Lung microvascular endothelial cell (primary cell): ENCODE measurements at places on chromosomes 1 and 21.

DNA sequence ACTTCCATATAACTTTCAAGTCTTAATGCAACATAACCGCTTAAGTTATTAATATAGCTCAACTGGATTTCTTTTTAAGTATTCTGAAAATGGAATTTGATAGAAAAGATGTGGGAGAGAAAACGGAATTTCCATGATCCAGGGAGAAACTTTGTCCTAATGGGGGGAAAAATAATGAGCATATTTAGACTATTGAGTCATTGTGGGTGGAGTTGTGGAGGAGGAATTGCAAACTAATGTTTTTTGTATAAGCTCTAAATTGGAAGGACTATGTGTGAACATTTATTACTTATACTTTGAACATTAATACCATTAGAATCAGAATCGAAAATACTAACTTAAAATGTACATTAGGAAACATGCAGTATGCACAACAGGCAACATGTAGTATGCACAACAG lies 159.9 kb upstream of the NEGR1 start:
- no peak for DNase-seq

GRCh38 chr1:172726740-172727139 lies 67.8 kb downstream of the FASLG start:
- no peak for DNase-seq

- DNase-seq = peak; percentile 52
Measured at GRCh38 chr1:207868251-207868773, 42.6 kb downstream of the CD34 start.

- DNase-seq = no peak
Measured at GRCh38 chr1:193525917-193526710, 339.7 kb upstream of the B3GALT2 start.

DNA sequence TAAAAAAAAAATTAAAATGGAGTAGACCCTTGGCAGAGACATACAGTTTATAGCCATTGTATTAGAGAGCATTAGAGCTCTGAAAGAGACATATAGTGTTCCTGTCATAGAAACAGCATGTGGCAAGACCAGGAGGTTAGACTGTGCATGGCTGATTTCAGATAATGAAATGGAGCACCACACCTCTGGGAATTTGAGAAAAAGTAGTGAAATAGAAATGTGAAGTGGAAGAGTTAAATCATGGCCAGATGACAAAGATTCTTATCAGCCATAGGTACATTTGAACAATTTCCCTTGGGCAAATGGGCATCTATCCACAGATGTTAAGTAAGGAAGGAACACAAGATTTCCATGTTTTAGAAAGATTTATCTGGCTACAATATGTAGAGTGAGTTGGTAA lies 1083.1 kb downstream of the PLA2G4A start:
- DNase-seq = no peak

- no peak for DNase-seq
Measured at GRCh38 chr1:48715921-48716320, 60.8 kb downstream of the BEND5 start.

DNA sequence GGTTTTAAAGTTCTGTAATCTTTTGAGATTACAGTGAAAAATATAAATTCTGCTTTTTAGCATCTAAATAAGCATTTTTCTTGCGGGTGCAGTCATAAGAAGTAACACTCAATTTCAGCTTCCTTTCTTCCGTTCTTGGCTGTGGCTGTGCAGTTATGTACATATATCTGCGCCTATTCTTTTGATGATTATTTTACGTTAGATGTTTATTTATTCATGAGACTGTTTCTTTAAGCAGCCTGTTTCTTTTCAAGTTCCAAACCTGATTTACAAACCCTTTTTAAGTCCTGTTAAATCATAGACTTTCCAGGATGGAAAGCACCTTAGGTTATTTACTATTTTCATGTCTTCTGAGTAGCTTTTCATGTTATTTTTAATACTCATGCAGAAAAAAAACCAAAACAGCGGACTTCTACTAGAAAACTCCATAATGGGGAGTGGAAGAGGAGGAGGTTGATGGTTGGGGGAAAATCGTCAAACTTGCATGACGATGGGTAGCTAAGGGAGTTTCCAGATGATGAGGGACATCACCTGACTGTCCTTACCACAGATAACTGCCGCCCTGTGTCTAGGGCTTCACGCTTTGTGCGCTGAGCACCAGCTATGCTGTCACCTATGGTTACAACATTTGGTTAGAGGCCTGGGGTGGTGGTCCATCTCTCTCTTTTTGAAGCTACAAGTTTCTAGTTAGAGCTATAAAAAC lies 2.6 kb downstream of the PRDM2 start:
- DNase-seq = no peak

GRCh38 chr1:197659171-197659570 lies 116.1 kb downstream of the DENND1B start:
- peak; percentile 4 for DNase-seq

DNA sequence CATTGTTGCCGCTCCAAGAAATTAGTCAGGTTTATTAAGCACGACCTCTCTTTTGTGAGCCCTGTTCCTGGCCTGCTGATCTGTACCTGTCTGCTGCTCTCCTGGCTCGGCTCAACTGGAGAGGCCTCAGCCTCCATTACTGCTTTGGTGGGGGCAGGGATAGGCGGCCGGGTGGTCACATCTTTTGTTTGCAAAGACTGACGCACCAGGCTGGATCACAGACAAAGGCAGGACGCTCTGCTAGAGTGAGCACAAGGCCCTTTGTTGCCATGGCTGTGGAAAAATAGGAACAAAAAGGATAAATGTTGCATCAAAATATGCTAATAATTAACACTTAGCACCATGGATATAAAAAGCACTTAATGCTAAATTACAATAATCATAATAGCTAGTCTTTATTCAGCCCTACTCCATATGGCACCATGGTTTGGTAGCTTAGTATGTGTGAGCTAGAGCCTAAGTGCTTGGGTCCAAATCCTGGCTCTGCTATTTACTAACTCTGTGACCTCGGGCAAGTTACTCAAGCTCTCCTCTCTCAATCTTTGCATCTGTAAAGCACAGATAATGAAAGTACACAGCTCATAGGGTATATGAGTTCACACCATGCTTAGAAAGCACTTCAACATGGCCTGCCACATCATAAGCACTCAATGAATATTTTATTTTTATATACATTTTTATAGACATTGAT lies 28.9 kb upstream of the HPDL start:
- no peak for DNase-seq

DNA sequence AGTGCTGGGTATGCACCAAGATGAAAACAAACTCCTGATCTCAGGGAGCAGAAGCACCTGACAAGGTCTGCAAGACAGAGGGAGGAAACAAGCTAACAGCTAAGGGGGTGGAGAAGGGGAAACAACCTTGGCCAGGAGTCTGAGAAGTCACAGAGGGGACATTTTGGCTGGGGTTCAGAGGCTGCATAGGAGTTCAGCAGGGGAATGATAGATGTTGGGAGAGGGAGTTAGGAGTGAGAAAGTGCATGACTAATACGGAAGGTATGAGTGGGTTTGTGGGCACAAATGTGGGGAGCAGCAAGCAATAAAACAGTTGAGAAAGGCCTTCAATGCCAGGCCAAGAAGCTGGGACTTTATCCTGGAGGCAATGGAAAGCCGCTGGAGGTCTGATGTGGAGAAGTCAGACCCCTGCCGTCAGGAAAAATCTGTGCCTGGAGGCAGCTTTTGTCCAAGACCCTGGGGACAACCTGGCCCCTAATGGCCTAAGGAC lies 16.4 kb downstream of the EPHA2 start:
- DNase-seq = no peak

- DNase-seq = no peak
Measured at GRCh38 chr1:38860454-38860795, 853 bp upstream of the RRAGC start.

DNA sequence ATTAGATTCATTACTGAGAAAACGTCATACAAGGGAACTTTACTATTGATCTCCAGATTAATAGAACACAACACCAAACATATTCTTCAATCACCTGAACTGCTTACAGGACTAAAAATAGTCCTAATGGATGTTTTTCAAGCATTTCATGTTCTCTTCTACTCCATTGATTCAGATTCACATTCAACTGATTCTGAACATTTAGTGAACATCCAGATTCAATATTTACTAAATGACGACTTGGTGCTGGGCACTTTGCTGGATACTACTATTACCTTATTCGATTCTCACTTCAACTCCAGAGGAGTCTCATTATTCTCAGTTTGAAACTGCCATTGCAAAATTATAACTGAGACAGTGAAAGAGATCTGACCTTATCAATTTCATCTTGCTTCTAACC lies 18.8 kb upstream of the SUCO start:
- no peak for DNase-seq

- DNase-seq = peak; percentile 80
Measured at GRCh38 chr1:95086949-95087533, 14.3 kb upstream of the ALG14 start.

- DNase-seq = no peak
Measured at GRCh38 chr1:72433591-72433990, 151.3 kb upstream of the NEGR1 start.

- DNase-seq = no peak
Measured at GRCh38 chr1:116322752-116323405, 50.2 kb upstream of the ATP1A1 start.

DNA sequence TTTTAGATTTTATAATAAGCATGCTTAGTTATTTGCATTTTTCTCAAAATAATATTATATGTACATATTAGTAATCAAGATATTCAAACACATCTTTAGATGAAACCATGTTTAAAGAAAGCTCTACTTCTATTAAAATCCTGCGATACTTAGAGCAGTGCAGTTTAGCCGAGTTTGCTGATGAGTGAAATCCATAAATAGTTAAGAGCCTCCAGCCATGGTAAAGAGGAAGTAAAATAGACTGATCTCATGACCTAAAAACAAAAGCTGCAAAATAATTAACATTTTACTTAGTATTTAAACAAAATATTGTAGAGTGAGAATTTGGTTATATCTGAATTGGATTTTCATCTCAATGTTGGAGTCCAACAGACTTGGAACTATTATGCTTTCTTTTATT lies 147.4 kb upstream of the NRIP1 start:
- no peak for DNase-seq

DNA sequence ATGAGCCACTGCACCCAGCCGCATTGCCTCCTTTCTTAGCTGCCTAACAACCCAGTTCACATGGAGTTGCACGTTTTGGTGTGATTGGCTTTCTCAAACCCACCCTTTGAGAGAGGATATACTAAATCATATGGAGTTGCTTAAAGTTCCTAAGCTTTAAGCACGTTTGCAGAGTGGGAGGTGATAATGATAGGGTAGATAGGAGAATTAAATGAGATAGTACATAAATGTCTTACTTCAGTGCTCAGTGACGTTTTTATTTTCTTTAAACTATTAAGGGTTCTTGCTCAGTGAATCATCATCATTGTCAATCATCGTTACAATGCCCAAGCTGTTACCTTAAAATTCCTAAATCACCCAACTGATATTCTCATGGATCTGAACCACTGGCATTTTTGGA lies 2.9 kb upstream of the SH3D21 start:
- DNase-seq = no peak

GRCh38 chr1:60984062-60984799 lies 98.1 kb upstream of the NFIA start:
- DNase-seq = peak; percentile 49

- DNase-seq = no peak
Measured at GRCh38 chr21:45078371-45078770, 4.0 kb downstream of the ADARB1 start.

GRCh38 chr1:24442764-24443163 lies 27.2 kb downstream of the NIPAL3 start:
- no peak for DNase-seq

DNA sequence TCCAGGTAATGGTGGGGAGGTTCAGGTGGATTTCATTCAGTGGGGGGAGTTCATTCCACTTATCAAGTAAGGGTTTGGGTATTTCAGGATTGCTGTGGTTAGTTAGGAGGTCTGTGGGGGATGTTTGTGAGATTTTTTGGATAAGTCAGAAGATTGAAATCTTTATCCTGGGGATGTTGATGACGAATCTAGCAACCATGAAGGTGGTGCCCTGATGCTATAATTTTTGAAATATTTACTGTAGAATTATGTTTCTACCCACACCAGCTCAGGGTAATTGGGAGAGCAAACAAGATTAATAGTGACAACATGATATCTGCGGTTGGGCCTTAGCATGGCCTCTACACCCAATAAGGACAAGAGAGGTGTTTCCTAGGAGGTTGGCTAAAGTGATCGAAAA lies 28.3 kb downstream of the SUCO start:
- no peak for DNase-seq

- DNase-seq = peak; percentile 81
Measured at GRCh38 chr1:12658531-12659453, 14.9 kb downstream of the AADACL4 start.

GRCh38 chr1:168159251-168159650 lies 19.5 kb upstream of the TIPRL start:
- DNase-seq = no peak

- DNase-seq = no peak
Measured at GRCh38 chr21:45333583-45334121, 46.0 kb upstream of the POFUT2 start.

DNA sequence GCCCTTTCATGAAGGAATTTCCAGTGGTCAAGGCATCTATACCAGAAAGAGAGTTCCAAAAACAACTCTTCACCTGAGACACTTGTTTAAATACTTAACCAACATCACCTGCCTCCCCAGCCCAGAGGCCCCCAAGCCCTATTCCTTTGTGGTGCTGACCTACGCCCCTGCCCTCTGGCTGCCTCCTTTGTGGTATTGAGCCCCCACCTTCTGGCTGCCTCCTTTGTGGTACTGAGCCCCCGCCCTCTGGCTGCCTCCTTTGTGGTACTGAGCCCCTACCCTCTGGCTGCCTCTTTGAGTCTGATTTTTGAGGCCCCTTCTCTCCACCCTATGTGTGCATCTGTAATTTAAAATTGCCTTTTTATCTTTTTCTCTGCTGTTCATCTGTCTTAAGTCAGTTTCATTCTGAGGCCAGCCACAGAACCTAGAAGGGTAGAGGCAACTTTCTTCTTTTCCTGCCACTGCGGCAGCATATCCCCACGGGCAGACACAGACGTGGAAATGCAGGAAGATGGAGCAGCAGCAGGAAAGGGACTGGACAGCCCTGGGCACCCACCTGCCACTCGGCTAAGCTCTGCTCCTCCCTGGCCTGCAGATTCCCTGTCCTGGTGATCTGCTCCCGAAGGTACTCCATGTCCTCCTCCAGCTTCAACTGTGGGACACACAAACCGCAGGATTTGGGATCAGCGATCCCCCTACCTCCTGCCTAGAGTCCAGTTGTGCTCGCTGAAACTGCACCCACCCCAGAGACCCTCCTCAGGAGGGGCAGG lies 3.2 kb downstream of the TRIM17 start:
- no peak for DNase-seq

DNA sequence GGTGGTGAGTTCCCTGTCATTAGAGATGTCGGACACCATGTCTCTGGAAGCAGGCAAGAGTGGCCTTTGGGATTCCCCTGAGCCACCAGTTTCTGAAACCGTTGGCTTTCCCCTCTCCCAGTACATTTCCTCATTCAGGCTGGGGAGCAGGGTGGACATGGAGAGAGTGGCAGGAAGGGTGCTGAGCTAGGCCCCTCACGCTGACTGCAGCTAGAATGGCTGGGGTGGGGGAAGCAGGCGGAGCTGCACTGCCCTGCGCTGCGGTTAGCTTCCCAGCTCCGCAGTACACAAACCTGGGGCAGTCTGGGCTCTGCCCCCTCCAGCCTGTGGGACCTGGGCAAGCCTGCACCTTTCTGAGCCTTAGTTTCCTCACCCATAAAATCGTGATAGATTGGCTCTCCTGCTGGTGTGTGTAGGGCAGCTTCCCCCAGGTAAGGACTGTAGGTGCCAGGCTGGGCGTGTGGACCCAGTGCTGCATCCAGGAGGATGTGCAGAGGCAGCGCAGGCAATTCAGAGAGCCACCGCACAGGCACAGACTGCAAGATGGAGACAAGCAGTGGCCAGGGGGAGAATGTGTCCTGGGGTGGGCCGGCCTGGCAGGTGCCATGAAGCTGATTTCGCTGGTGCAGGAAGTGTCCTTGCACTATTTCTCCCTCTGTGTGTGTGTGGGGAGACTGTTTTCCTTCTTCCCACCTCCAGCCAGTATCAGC lies 3.0 kb downstream of the PLA2G2F start:
- DNase-seq = no peak
